ENCODE measurements at places on chromosomes 1 and 21.

- DNase-seq: no peak
These were observed 42.9 kb downstream of the SEC22B start for GRCh38 chr1:120133228-120133927.

GRCh38 chr1:9128166-9128519 is 759 bp downstream of the GPR157 start:
- DNase-seq: no peak

GRCh38 chr1:231334079-231334666 is 3.5 kb downstream of the EXOC8 start:
- DNase-seq: no peak

DNA sequence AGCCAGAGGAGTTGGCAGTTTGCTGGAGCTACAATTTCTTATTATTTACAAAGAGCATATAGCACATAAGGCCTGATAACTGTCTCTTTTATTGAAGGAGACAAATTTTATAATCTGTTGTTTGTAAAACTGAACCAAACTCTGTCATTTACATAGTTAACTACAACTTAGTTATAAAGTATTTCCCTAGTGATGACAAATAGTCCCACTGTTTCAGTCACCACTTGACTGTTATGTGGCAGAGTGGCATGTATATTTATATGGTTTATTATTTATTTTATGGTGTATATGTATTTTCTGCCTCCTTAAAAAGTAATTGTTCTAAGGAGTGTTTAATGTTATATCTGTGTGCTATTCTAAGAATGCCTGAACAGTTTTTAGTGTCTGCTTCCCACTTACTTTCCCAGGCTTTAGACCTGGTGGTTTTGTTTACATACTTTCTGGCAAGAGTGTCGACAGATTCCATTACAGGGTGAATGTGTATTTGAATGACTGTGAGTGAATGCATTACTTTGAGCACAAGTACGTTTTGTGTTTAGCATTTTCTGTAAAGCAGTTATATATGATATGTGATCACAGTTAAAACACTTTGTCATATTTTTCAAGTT is 10.0 kb downstream of the TSEN15 start:
- no peak for DNase-seq

DNA sequence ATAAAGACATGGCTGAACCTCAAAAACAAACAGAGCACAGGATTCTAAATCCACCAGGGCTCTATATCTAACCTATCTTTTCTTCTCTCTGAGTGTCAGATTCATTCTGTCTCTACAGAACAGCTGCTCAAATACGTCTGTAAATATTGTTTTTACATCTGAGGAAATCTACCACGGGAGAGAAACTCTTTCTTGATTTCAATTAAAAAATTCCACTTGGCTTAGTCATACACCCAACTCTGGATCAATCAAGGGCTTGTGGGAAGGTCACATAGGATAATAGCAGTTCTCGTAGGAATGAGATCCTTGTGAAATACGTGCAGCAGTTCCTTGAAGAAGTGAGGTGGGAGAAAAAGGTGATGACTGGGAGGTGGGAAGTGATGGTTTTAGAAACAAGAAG is 1355.7 kb upstream of the ADGRL2 start:
- DNase-seq: no peak

DNA sequence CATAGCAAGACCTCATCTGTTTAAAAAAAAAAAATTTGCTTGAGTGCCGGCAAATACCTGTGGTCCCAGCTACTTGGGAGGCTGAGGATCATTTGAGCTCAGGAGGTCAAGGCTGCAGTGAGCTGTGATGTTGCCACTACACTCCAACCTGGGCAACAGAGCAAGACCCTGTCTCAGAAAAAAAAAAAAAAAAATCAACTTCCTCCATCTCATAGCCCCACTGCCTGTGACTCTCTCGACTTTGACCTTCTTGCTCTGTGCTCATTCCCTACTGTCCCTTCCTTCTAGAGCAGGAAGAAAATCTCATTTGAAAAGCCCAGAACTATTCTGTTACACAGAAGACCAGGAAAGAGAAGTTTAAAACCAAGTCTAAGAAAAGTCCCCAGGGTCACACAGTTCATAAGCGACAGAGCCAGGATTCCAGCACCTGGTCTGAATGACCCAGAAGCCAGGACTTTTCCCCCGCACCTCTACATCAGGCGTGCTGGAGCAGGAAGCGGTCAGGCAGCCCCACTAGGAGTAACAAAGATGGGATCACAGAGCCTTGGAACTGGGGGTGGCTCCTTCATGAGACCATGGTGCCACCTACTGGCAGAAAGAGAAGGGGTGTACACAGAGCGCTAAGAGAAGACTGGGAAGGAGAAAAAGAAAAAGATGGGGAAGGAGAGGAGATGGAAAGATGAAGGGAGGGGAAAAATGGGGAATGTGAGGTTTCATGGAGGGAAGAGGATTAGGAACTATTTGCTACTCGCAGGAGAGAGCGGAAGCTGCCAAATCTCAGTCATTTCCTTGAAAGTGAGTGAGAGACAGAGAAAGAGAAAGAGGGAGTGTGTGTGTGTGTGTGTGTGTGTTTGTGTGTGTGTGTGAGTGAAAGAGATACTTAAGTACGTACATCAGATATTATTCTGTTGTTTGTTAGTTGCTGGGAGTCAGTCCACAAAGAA is 3.1 kb upstream of the P3R3URF start:
- DNase-seq: peak; percentile 95

DNA sequence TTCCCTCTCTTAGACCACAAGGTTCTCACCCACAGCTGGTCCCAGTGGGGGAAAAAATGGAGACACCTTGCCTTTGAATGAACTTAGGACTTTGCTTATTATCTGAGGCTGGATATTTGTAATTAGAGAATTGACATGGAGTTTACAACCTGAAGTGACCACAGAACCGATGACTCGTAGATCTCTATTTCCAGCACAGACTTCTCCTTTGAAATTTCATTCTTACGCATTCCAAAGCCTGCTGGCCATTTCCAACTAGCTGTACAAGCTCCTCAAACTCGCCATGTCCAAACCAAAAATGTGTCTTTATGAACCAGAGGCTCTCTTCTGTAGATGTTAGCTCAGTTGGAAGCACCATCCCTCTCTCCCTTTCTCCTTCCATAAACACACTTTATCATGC is 12.0 kb downstream of the RAB7B start:
- no peak for DNase-seq

DNA sequence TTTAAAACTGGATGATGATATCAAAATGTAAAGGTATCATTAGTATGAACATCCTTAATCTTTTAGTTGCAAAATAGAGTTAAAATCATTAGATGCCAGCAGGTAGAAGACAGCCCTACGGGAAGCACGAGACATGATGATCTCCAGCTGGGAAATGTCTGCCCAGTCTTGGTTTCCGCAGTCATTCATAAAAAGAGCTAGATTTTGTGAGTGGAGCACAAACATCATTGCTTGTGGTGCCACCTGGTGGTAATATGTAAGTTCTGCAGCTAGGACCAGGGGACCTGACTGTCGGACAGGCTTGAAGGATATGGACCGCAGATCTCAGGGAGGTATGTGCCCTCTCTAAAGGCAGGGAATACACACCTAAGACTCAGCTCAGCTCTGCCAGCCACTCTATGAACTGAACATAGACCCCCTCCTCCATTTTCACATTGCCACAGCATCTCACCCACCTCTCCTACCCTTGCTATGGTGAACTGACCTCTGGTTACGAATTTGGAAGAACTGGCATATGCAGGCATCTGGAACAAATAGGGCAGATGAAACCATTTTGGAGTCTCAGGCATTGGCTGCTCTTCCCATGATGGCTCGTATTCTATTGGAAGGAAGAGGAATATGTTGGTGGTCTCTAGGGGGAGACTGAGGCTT is 9.2 kb downstream of the FCMR start:
- DNase-seq: peak; percentile 60

DNA sequence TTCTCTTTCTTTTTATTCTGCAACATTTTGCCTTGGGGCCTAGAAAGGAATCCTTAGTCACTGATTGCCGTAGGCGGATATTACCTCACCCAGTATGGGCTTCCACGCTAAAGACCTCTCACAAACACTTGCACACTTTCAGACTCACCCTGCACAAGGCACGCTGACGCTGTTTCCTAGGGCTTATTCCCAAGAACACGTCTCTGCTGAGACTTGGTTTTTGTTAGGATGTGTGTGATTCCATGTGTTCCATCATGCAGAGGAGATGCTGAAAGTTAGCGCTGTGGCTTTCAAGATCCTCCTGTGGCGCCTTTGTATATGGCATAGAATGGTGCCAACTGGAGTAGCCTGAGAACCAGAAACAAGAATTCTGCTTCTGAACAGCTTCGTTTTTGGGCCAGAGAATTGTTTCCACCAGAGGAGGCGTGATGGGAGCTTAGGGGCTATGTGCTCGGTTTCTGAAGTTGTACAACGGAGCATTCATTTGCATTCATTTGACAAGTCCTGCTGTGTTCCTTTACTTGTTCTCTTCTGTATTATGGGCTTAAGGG is 297.0 kb downstream of the DISC1 start:
- DNase-seq: no peak

GRCh38 chr1:59686574-59686973 is 128.2 kb upstream of the HOOK1 start:
- DNase-seq: no peak

- DNase-seq: peak; percentile 72
These were observed 834 bp upstream of the ELF3 start for GRCh38 chr1:202009326-202010179.

GRCh38 chr1:225974454-225974853 is 24.7 kb downstream of the SDE2 start:
- no peak for DNase-seq

GRCh38 chr1:226572325-226572726 is 23.8 kb downstream of the STUM start:
- DNase-seq: no peak

GRCh38 chr21:37550618-37551330 is 184.2 kb downstream of the DYRK1A start:
- DNase-seq: no peak

- no peak for DNase-seq
These were observed 236.9 kb upstream of the NRIP1 start for GRCh38 chr21:15301736-15302135.

- no peak for DNase-seq
These were observed 547.9 kb upstream of the TMPRSS15 start for GRCh38 chr21:18951271-18952038.

- DNase-seq: no peak
These were observed 19.0 kb downstream of the GNG12 start for GRCh38 chr1:67814121-67814772.

GRCh38 chr1:159743651-159744410 is 29.4 kb upstream of the CRP start:
- DNase-seq: no peak

- no peak for DNase-seq
These were observed 11.7 kb downstream of the LDLRAP1 start for GRCh38 chr1:25554886-25555752.

DNA sequence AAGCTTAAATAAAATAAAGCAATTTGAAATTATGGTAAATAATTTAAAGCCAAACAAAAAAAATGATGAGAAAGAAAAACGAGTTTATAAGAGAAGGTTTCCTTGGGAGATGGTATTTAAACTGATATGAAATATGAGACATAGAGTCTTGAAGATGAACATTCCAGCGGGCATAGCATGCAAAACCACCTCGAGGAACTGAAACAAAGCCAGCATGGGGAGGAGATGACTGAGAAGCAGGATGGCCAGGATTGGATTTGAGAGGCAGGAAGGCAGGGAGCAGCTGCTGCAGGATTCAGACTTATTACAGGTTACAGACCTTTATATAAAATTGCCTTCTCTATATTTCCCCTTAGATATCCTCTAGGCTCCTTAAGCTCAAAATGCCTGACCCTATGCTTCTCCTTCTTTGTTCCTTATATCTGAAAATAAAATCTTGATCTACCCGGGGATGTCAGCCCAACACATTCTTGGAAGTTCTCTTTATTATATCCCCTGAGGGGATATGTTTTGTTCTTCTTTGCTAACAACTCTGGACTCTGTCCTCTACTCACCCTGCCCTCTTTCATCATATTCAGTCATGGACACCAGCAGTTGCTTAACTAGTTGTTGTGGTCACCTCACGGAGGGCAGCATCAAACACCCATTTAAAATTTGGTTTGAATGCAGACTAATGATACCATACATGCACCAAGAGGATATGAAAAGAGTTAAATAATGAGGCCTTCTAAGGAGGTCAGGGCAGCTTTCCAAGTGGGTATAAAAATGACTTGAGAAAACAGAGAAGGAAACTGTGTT is 719.1 kb upstream of the B3GALT2 start:
- DNase-seq: no peak

DNA sequence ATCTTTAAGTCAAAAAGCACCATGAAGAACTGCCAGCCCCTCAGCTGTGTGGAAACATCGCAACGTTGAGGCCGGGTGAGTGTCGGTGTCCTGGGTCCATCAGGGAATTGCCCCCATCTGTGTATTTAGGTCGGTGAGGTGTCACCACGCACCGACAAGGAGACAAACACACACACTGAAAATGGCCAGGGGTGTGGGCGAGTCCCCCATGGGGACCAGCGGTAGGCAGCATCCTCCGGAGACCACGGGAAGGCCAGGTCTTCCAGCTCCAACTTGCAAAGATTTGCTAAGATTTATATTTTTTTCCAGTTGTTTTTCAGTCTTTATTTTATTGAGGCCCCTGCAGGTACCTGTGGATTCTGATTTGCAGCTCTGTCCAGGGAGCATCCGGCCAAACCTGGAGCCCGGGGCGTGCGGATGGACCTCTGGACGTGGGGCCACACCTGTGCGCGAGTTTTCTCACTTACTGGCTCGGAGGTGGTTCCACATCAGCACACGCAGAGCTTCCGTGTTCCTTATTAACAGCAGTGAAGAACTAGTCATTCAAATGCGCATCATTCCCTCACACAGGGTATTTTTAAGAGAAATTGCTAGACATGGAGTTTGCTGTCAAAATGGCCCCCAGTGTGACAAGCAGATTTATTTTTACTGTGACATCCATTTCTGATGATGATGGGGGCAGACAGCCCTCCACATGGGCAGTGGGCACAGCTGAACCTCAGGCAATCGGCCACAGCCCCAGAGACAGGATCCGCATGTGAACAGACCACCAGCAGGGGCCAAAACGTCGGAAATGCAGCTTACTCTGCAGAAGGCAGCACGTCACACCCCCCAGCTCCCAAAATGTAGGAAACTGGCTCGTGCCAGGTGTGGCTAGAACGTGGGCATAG is 17.2 kb upstream of the SLC19A1 start:
- peak; percentile 6 for DNase-seq

DNA sequence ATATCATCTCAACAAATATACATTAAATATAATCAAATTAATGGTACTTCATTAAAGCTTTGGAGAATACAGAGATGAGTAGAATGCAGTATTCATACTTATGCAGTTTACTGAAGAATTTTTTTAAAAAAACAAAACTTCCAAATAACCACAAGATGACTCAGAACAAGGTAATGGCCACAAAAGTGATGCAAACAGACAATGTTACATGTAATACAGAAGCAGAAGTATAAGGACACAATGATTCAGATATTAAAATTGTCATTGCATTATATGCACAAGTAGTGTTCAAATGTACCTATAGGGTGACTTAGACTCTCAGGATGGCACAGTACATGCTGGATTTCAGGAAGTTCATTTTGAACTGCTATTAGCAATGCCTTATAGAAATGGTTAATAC is 227.2 kb upstream of the ST6GALNAC5 start:
- DNase-seq: no peak
